ENCODE measurements at places on chromosomes 3 and 15.

DNA sequence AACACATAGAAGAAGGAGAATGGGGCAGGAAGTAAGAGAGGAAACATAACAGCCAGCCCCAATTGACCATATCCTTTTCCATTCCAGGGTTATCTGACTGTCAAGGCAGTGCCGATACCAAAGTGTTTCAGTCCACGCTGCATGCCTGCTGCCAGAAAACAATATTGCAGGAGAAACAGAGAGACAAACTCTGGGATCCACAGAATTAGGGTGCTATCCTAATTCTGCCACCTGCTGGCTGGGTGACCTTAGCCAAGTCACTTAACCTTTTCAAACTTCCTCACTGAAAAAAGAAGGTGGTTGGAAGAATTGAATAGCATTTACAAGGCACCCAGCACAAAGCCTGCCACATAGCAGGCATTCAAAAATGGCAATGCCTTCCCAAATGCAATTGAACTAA, 32.0 kb downstream of the GLB1 start:
- DNase-seq, result no peak

GRCh38 chr3:13599887-13600450, 51.0 kb downstream of the FBLN2 start:
- no peak for DNase-seq

DNA sequence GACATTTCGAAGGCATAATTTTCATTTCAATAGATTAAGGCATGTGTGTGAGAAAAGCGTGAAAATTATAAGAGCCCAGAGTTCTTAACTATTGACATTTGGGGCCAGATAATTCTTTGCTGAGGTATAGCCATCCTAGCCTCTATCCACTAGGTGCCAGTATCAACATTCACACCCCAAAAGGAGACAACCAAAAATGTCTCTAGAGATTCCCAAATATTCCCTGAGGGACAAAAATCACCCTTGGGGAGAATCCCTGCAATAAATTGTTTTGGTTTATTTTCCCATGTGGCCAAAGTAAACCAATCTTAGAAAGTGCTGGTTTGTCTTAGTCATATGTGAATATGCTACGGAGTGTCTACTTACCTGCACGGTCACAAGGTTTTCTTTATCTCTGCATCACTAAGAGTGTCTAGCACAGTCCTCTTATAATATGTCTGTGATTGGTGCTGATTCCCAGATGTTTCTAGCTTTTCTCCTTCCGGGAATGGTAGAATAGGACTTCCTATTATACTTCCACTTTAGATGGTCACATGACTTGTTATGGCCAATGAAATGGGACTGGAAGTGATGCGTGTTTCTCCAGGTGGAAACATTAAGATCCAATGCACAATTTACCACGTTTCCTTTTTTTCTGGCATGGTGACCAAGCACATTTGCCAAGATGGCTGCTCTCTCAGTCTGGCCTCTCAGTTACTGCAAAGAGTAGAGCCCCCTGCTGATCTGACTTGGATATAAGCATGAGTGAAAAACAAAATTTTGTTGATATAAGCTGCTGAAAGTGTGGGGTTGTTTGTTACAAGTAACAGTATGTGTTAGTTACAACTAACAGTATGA, 8.0 kb upstream of the KBTBD8 start:
- no peak for DNase-seq

DNA sequence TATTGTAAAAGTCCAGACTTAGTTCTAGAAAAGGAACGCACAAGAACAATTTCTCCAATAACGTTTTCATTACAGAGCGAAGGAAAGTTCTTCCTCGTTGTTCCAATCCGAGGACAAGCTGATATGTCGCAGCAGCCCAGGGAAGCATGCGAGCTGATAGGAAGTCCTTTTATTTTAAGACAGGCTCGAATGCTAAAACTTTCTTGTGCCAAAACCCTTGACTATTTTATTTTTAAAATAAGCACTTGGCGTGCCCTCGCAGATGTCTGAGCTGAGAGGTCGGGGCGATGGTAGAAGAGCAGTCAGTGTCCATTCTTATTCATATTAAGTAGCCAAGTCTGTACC, 433 bp upstream of the MITF start:
- DNase-seq, result no peak

- no peak for DNase-seq
Observed at GRCh38 chr3:55770077-55770476, 283.0 kb upstream of the WNT5A start.

All from DMS 273 treated with DMSO at 0.1 percent for 48 hours (cell line).